ENCODE measurements at places on chromosomes 3 and 15. TPM values are rescaled to one million over a fixed set of nuclear protein-coding genes. Genes with fewer than 3 reads are reported as not detected.

DNA sequence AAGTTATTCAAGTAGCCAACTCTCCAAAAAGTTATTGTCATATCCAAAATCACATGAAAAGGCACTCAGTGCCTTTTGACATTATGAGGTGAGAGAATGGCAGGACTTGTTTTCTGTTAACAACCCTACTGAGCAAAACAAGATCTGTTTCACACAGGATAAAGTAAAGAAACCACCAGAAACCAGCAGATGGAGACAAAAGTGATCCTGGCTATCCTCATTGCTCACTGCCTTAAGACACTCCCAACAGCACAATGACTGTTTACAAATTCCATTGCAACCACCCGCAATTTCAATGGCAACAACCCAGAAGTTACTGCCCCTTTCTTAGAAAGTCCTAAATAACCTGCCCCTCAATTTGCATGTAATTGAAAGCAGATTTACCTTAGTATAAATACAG, 352.6 kb upstream of the NDN start:
- H3K27me3 ChIP-seq, result no peaks in the 10 kb centered on the region
- no peak overlapping the region for H3K4me3 ChIP-seq
- no peak overlapping the region for H3K27ac ChIP-seq
- no peak for DNase-seq
- no peaks in the 10 kb centered on the region for H3K36me3 ChIP-seq

- peaks cover 85% of the 10 kb centered on the region for H3K4me1 ChIP-seq
- peak overlapping the region; percentile 19 for H3K4me3 ChIP-seq
- no peaks in the 10 kb centered on the region for H3K36me3 ChIP-seq
- no peak for DNase-seq
- H3K27ac ChIP-seq, result peak overlapping the region; percentile 32
These were observed 157.3 kb upstream of the CGNL1 start for GRCh38 chr15:57218826-57219576.

DNA sequence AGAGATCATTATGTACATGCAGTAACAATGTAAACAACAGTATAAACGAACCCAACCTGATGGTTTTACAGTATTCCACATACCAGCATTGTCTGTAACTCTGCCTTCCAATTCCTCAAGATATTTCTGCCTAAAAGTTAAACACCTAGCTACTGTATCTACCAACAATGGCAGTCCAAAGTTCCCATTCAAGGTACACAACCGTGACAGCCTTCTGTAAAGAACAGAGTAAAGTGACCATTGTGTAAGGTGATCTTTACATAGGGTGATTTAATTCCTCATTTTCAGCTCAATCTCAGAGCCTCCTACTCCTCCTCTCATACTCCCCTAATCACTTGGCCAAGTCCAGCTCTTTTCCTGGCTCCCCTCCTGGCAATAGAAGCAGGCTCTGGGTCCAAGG, 10.4 kb downstream of the SECISBP2L start:
- H3K36me3 ChIP-seq, result peaks cover 31% of the 10 kb centered on the region
- peaks cover 42% of the 10 kb centered on the region for H3K4me1 ChIP-seq

DNA sequence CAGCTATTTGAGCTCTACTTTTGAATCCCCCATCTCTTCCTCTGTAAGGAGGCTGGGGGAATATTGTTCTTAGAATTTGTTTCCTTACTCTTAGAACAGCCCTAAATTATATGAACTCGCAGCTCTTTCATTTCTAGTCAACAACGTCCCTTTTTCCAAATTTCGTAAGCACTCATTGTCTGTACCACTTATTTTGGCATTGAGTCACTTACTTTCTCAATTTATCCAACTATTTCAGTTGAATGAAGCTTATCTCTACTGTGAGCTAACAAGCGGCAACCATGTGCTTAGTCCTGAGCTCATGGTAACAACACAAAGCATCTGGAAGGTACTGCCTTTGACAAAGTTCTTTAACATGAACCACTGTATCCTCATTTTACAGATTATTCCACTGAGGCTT, 191.1 kb downstream of the GREM1 start:
- no peaks in the 10 kb centered on the region for H3K27me3 ChIP-seq
- no peak overlapping the region for H3K4me3 ChIP-seq
- no peak overlapping the region for H3K27ac ChIP-seq
- DNase-seq, result no peak
- H3K36me3 ChIP-seq, result no peaks in the 10 kb centered on the region

Gene DUOXA1
- 0.30 TPM for total RNA-seq

Gene RAF1
- total RNA-seq, result 137 TPM

Gene HYKK
- total RNA-seq, result 6.9 TPM

Gene SECISBP2L
- 39.3 TPM for total RNA-seq

Gene GCNT3
- 0.14 TPM for total RNA-seq

GRCh38 chr3:194857469-194858113, 171.9 kb downstream of the FAM43A start:
- no peaks in the 10 kb centered on the region for H3K27me3 ChIP-seq
- no peak overlapping the region for H3K4me3 ChIP-seq
- H3K36me3 ChIP-seq, result no peaks in the 10 kb centered on the region
- peaks cover 35% of the 10 kb centered on the region for H3K4me1 ChIP-seq
- DNase-seq, result no peak
- no peak overlapping the region for H3K27ac ChIP-seq

DNA sequence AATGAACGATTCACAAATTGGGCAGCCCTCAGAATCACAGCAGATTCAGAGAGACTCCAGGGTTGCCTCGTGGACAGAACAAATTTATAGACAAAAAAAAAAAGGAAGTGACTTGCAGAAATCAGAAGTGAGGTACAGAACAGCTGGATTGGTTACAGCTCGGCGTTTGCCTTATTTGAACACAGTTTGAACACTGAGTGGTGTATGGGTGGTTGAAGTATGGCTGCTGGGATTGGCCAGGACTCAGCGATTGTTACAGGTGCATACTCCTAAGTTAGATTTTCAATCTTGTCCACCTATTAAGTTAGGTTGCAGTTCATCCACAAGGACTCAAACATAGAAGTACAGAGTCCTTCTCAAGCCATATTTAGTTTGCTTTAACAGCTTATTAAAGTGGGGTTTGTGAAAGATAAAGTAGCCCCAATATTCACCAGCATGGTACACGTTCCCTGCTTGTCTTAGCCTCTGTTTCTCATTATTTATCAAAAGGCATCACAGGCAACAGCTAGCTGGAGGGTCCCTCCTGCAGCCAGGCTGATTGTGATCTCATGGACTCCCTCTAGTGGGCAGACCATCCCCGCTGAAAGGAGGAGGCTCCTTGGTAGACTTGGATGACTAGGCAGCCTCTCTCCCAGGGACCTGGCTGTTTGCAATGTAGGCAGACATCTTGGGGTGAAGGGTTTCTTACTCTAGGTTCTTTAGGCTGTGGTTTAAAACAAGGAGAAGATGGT, 17.6 kb upstream of the ALDH1L1 start:
- H3K4me3 ChIP-seq, result no peak overlapping the region
- no peaks in the 10 kb centered on the region for H3K27me3 ChIP-seq
- no peaks in the 10 kb centered on the region for H3K36me3 ChIP-seq
- H3K27ac ChIP-seq, result peak overlapping the region; percentile 58
- no peaks in the 10 kb centered on the region for H3K4me1 ChIP-seq
